ENCODE measurements at places on chromosomes 3 and 15.

DNA sequence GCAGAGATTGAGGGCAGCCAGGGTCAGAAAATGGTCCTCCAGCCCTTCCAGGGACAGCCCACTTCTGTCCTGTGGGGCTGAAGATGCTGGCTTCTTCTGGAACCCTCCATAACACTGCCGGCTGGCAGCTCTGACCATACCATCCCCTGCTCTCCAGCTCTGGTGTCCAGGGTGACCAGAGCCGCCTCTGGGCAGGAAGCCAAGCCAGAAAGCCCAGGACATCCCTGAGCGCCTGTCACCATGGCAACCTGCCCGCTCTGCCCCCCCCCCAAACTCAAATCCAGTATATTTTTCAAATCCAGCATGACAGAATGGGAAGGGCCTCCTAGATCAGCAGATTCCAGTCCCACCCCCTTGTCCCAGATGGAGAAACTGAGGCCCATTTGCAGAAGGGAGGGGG lies 420 bp upstream of the TMIE start:
- no peak for DNase-seq

- DNase-seq: no peak
These were observed 364 bp upstream of the CADPS start for GRCh38 chr3:62875558-62876002.

GRCh38 chr3:139636511-139636910 lies 41.3 kb downstream of the NMNAT3 start:
- no peak for DNase-seq

GRCh38 chr3:118978393-118978758 lies 56.3 kb downstream of the IGSF11 start:
- no peak for DNase-seq

GRCh38 chr3:36494461-36495109 lies 114.3 kb downstream of the STAC start:
- DNase-seq: no peak

DNA sequence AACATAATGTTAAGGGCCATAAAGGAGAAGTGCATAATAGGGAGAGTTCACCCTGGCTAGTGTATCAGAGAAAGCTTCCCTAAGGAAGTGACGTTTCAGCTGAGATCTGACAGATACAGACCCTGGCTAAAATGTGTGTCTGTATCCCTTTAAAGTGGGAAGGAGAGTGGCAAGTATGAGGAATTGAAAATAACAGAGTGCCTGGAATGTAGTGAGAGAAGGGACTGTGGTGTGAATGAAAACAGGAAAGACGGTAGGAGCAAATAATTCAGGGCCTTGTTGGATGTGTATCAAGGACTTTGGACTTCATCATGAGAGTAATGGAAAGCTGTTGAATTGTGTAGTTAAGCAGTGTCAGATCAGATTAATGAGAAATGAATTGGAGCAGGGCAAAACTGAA lies 30.5 kb downstream of the NEO1 start:
- no peak for DNase-seq

DNA sequence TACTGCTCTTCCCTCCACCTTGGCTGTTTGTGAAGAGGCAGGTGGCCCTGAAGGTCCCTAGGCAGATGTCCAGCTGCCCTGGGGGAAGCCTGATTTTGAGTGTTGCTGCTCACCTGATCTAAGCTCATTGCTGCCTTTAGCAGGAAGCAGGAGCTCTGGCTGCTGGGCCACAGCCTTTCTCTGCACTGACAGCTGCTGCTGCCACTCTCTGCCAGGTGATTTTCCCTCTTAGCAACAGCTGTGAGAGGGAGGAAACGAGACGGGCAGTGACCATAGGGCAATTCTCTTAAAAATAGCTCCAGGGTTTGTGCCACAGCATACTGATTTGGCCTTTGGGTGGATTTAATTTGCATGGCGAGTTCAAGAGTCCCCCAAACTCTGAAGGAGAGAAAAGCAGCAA lies 415.8 kb upstream of the SEMA6D start:
- no peak for DNase-seq

GRCh38 chr3:71784201-71784913 lies 591 bp downstream of the PROK2 start:
- DNase-seq: no peak

DNA sequence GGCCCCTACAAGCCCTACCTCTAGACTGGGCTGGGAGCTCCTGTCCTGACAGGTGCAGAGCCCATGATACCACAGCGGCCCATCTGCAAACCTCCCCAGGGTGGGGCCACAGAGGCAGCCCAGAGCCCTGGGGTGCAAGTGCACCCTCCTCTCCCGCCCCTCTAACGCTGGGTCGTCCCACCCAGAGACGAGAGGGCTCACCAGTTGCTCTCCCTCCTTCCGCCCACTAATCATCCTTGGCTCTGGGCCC lies 742 bp downstream of the TNK2 start:
- no peak for DNase-seq

- no peak for DNase-seq
These were observed 1241.5 kb upstream of the GBE1 start for GRCh38 chr3:83002869-83003445.

DNA sequence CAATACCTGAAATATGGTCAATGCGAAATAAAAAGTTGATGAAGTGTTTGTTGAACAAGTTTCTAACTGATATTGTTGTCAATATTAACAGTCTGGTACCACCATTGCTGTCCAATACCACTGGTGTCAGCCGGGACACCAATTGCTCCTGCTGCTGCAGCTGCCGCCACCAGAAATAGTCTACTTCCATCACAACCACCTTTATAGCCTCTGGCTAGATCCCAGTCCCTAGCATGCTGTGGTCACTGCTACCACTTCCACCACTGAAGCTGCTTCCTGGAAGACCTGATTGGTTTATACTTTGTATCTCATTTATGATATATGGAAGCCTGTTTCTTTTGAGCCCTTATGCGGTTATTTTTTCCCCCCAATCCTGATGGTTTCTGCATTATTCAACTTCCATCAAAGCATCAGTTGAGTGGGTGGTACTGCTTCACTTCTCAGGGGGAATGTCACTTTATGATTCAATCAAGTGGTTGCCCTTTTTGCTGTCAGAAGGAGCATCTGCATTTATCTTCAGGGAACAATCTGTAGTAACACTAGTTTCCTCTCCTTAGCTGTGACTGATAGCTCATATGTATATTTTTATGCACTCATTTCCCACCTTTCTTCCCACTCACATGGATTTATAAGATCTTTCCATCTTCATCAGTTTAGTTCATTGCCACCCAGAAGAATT lies 11.7 kb downstream of the LNP1 start:
- no peak for DNase-seq

DNA sequence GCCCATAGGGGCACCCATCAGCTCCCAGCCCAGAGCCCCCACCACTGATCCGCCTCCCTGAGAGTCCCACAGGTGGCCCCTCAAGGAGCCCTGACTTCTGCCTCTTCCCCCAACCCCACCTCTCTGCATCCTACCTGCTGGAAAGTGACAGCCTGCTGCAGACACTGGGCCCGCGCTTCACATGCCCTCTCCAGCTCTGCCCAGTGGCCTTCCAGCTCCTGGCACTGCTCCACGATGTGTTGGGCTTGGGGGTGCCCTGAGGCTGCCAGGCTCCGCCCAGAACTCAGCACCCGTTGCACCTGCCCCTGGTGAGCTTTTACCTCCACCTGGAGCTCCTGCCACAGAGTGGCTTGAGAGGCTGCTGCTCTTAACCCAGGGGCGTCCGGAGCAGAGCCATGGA lies 20.1 kb downstream of the SPTBN5 start:
- no peak for DNase-seq

DNA sequence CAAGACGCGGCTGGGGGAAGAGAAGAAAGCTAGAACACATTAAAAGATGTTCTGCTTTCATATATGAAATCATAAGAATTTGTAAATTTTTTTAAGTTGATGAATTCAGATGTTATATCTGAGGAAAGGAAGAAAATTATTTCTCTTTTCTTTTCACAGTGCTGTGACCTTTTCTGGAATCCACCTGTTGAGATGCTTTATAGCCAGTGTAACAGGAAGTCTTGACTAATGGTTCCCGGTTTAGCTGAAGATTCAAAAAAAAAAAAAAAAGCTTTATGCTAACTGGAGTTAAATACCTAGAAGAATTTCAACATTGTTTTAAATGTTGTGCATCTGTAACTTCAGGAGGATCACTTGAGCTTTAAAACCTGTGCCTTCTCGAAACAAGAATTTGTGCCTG lies 9.9 kb downstream of the GTPBP8 start:
- DNase-seq: no peak

GRCh38 chr3:190575437-190576185 lies 61.7 kb downstream of the IL1RAP start:
- DNase-seq: no peak

- no peak for DNase-seq
These were observed 54.8 kb upstream of the CHST2 start for GRCh38 chr3:143064777-143065176.

GRCh38 chr3:116246406-116246980 lies 198.8 kb downstream of the LSAMP start:
- no peak for DNase-seq

GRCh38 chr15:84736375-84736774 lies 12.0 kb upstream of the ZNF592 start:
- DNase-seq: no peak

DNA sequence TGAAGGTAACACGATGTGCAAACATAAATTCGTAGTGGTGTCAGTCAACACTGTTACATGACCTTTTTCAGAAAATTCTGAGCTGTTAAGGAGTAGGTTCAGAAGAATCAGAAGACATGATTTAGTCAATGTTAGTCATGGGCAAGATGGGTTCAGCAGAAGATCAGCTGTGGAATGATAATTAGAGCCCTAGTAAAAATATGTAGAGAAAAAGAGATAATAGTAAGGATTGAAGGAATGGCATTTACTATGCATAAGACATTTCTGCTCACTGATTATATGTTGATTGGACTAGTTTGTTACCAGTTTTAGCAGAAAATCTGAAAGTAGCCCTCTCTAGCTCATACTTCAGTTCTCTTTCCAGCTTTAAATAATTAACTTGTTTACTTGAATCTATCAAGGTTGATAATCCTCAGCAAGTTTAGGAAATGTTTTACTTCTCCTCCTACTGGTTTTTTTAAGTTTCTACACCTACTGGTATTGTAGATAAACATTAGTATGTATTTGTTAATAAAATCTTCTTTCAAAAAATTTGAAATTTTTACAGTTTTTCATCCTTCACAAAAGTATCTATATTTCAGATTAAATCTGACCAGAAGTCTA lies 98.6 kb downstream of the ALCAM start:
- no peak for DNase-seq

GRCh38 chr3:192684151-192684550 lies 43.2 kb downstream of the FGF12 start:
- DNase-seq: no peak

- DNase-seq: no peak
These were observed 53.8 kb downstream of the FSIP1 start for GRCh38 chr15:39728845-39729244.

DNA sequence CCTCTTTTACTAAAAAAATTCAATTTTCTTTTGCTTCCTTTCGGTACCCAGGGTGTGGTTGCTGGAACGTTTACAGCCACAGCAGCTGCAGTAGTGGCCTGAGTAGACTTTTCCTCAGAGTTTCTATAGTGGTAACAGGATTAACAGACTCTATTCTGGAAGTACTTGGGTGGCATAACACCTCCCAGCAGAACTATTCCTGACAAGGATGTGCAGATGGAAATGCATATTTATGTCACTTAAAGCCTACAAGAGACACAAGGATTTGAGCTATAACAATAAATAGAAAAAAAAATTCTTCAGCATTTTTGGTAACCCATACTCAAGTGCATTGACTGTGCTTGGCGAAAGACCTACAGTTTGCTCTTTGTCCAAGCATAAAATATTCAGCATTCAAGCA lies 94.0 kb downstream of the MDFIC2 start:
- no peak for DNase-seq

GRCh38 chr15:50162969-50163718 lies 18.9 kb upstream of the SLC27A2 start:
- no peak for DNase-seq

DNA sequence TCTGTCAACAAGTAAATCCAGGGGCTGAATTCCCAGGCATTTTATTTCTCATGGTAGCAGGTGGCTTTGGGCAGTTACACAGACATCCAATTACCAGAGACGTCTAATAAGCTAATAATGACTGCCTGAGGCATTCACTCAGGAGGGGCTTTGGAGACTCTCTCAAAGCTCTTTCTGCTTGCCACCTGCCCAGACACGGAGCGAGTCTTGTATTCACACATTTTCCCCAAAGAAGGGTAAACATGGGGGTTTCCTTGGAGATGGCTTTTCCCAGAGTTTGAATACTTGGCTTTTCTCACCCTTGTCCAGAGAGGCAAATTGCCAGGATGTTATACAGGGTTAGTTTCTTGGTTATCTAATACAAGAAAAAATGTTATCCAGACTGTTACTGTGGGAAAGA lies 132.6 kb downstream of the DIPK2A start:
- no peak for DNase-seq

DNA sequence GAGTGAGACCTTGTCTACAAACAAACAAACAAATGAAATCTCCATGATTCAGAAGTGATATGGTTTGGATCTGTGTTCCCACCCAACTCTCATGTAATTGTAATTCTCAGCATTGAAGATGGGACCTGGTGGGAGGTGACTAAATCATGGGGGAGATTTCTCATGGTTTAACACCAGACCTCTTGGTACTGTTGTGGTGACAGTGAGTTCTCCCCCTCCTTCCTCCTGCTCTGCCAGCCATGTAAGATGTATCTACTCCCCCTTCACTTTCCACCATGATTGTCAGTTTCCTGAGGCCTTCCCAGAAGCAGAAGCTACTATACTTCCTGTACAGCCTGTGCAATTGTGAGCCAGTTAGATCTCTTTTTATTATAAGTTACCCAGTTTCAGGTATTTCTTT lies 438.4 kb upstream of the THBS1 start:
- DNase-seq: no peak

GRCh38 chr3:43071313-43071893 lies 34.5 kb downstream of the POMGNT2 start:
- peak; percentile 30 for DNase-seq

DNA sequence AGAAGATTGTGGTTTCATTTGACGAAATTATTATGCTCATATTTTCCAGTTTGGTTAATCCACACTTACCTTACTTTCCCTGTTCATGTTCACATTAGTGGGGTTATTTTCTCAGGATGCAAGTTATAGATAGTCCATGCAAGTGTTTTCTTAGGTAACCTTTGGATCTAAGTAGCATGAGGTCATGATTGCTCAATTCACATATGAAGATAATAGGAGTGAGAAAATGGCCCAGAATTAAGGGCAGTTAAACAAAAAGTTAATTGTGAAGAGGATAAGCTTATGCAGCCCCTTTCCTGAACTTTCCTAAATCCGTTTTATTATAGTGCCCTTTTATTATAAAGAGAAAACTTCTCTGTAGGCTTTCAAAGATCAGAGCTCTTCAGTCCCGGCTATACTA lies 83.4 kb downstream of the CD200R1L start:
- no peak for DNase-seq

- DNase-seq: no peak
These were observed 28.1 kb downstream of the CCRL2 start for GRCh38 chr3:46435081-46435726.

Data from HuH-7.5 (cell line).